ENCODE measurements at places on chromosomes 16 and 17. TPM values are rescaled to one million over a fixed set of nuclear protein-coding genes. Genes with fewer than 3 reads are reported as not detected.

The MT1M gene
- total RNA-seq = not detected

The ITGAX gene
- total RNA-seq = 1.6 TPM

DNA sequence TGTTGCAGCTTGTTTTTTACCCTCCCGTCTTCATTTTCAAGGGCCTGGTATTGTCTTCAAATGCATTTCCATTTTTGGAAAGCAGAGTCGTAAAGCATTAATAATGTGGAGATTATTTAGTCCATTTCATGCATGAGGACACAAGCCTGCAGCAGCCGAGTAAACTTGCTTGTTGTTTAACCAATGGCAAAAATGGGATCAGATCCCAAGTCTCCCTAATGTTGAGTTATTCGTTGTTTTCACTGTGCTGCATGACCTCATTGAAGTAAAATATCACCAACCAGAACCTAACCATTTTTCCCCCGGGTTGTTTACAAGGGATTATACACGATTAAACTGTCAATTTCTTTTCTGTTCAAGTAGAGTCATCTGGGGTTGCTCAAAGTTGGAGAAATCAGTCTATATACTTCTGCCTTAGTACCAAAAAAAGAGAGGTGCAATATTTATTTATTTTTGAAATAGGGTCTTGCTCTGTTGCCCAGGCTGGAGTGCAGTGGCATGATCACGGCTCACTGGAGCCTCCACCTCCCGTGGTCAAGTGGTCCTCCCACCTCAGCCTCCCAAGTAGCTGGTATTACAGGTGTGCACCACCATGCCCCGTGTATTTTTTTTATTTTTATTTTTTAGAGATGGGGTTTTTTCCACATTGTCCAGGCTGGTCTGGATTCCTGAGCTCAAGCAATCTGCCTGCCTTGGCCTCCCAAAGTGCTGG is 12.4 kb downstream of the AMZ2 start:
- DNase-seq = no peak

- no peak for DNase-seq
These were observed 22.8 kb downstream of the COX11 start for GRCh38 chr17:54945671-54946070.

- no peak for DNase-seq
These were observed 20.4 kb upstream of the ADAM11 start for GRCh38 chr17:44738214-44738906.

DNA sequence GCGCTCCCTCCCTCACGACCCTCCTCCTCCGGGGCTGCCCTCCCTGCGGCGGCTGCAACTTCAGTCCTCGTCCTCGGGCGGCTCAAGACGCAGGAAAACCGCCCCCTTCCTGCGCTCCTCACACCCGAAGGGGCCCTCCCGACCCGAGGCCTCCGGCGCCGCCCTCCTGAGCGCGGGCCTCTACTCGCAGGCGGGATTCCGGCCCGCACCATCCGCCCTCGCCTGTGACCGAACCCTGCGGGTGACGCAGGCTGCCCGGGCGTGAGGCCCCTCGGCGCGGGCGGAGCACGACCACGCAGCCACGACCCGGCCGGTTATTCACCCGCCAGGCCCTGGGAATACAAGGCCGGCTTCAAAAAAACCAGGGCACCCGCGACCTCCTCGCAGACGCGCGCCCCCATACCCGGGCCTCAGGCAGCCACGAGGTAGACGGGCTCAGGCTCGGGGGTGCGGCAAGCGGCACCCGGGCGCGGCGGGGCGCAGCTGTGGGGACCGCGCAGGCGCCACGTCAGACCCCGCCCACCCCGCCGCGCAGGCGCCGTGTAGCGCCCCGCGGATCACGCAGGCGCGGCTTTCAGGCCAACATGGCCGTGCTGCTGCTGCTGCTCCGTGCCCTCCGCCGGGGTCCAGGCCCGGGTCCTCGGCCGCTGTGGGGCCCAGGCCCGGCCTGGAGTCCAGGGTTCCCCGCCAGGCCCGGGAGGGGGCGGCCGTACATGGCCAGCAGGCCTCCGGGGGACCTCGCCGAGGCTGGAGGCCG is at the start of gene SPG7:
SPG7 (plus strand) TSS at position 570 of the 757 bp plus-strand sequence; CDS start at position 585, 15 bp downstream.
- DNase-seq = peak; percentile 96

DNA sequence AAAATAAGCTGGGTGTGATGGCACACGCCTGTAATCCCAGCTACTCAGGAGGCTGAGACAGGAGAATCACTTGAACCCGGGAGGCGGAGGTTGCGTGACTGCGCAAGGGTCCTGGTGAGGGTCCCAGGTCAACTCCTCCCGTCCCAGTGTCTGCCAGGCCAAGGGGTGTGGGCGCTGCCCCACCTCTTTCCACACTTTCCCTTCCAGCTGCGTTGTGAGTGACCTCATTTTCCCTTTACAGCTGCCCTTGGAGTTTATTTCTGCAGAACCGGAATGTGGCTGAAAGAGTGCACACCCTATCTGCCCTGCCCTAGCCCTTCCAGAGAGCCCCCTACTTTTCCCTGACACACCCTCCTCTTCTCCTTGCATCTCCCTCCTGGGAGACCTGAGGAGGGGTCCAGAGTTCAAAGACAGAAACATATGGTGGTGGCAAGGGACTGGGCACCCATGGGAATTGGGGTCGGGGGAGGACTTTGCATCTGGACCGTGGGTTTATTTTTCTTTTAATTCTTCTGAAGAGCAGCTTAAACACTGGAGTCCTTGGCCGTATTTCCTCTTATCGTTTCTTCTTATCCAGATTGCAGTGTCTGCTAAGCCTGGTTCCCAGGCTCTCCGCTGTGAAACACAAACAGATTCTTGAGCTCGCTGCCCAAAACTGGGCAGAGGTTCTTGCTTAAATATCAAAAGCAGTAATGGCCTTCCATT is 20.9 kb downstream of the MRC2 start:
- no peak for DNase-seq

DNA sequence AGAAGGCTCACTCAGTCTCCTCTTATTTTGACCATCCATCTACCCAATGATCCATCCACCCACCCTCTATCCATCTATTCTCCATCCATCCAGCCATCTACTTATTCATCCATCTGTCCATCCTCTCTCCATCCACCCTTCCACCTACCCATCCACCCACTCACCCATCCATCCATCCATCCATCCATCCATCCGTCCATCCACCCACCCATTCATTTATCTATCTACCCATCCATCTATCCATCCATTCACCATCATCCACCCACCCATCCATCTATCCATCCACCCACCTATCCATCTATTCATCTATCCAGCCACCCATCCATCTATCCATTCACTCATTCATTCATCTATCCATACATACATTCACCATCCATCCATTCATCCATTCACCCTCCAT is 45.8 kb upstream of the PLCG2 start:
- no peak for DNase-seq

DNA sequence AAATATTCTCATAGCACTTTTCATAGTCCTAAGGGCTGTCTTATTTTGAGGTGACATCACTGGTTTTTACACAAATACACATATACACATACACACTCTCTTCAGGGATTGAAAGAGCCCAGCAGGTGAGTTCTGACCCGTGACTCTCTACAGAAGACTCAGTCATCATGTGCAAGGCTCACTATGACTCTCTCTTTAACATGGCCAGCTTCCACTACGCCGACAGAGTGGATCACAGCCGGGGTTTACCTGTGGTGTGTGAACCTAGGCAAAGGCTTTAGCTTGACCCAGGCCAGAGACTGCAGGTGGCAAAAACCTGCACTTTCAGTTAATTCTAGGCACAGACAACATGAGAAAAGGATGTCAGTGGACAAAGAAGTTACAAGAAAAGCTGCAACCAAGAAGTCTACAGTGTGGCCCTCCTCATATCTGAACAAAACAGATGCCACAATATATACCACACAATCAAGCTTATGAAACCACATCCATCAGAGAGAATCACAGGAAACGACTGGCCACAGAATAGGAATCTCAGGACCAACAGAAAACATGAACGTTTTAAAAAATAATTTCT is 56.5 kb downstream of the CYTH1 start:
- DNase-seq = no peak

DNA sequence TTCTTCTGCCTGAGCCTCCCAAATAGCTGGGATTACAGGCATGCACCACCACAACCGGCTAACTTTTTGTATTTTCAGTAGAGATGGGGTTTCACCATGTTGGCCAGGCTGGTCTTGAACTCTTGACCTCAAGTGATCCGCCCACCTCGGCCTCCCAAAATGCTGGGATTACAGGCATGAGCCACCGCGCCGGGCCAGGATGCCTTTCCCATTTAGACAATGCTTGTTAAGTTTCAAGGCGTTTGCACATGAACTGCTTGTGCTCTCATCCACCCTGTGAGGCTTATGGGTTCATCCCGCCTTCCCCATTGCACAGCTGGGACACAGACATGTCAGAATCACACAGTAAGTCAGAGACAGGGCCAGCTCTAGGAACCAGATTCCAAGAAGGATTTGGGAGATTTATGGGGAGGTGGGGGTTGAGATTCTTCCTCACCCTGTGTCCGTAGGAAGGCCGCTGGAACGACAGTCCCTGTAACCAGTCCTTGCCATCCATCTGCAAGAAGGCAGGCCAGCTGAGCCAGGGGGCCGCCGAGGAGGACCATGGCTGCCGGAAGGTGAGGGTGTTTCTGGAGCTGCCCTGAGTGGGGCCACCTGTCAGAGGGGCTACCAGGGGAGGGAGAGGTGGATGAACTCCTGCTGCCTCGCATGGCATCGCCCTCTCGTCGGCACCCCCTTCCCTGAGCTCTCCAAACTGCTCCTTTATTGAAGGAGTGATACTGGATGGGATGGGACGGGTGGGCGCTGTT is 46.3 kb downstream of the MRC2 start:
- DNase-seq = no peak

GRCh38 chr16:84144209-84144858 is 643 bp downstream of the HSDL1 start:
- peak; percentile 51 for DNase-seq

- no peak for DNase-seq
These were observed 27.2 kb downstream of the SPNS2 start for GRCh38 chr17:4525691-4526397.

- DNase-seq = no peak
These were observed 4.2 kb downstream of the DPH1 start for GRCh38 chr17:2034157-2034556.

- DNase-seq = no peak
These were observed 118.4 kb upstream of the IRX5 start for GRCh38 chr16:54812229-54812628.

- DNase-seq = no peak
These were observed 50.6 kb downstream of the MARCHF10 start for GRCh38 chr17:62757500-62757951.

GRCh38 chr16:9362050-9362449 is 270.6 kb downstream of the HAPSTR1 start:
- DNase-seq = no peak

- DNase-seq = no peak
These were observed 100.1 kb downstream of the IRF8 start for GRCh38 chr16:85998868-85999729.

DNA sequence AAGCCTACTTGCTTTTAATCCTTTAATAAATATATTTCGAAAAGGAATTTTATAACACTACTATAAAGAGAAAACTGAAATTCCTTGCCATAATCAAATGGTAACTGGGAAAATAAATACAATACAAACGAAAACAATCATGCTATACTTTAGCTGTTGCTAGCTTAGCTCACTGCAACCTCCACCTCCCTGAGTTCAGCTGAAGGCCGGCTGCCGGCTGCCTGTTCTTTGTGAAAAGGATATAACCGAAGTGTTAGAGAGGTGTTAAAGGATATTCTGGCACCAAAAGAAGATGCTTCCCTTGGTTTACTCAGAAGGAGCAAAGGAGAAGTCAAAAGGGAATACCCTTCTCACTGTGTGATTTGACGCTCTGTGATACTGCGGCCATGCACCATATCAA is 108.5 kb downstream of the CACNG3 start:
- DNase-seq = no peak

DNA sequence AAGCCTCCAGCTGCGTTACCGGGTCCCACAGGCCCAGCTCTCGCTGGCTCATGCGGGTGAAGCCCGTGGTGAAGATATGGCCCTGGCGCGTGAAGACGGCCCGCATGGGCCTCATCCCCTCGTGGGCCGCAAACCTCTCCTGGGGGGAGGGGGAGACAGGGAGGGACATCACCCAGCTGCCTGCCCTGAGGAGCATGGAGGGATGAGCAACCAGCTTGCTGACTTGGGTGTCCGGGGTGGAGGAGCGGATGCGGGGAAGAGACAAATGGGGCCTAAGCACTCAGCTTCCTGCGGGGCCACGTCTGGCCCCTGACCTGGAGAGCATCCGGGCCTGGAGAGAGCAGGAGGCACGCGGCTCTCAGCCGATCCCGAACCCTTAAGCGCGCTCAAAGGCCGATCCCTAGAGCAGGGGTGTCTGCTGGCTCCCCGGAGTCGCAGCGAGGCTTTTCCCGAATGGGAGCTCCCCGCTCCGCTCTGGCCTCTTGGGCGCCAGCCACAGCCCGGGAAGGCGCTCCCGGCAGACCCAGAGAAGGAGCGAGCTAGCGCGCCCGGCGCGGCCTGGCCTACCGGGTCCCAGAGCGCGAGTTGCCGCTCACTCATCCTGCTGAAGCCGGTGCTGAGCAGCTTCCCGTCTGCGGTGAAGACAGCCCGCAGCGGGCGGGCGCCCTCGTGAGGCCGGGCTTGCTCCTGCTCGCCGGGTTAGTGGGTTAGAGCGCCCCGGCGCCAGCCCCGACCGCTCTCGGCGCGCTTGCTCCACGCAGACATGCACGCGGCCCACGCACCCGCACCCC is 5.0 kb downstream of the CORO6 start:
- DNase-seq = peak; percentile 90

GRCh38 chr17:50908860-50909764 is 43.0 kb upstream of the TOB1 start:
- DNase-seq = peak; percentile 81

Data from Calu3 (cell line).